ENCODE measurements at places on chromosomes 6 and 20.
A peak's percentile ranks its signal among the peaks of the same experiment; 100 is the strongest.

- DNase-seq: no peak
Observed at GRCh38 chr6:25749837-25750236, 4.7 kb upstream of the SLC17A4 start.

DNA sequence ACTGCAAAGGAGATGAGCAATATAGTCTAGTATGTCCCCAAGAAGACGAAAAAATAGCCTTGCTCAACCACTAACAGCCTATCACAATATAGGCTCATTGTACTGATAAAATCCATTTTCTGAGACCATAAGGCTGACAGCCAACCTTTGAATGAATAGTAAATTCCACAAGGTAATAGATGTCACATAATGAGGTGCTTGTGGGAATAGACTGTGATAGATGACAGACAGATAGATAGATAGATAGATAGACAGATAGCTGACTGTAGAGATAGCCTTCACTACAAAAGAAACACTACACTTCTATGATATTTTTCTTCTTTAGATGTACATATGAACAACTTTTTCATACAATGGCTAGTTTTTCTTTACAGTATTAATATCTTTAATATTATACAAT is 760.3 kb upstream of the NRSN1 start:
- DNase-seq: no peak

- DNase-seq: no peak
Observed at GRCh38 chr20:47501116-47501481, 588 bp upstream of the NCOA3 start.

DNA sequence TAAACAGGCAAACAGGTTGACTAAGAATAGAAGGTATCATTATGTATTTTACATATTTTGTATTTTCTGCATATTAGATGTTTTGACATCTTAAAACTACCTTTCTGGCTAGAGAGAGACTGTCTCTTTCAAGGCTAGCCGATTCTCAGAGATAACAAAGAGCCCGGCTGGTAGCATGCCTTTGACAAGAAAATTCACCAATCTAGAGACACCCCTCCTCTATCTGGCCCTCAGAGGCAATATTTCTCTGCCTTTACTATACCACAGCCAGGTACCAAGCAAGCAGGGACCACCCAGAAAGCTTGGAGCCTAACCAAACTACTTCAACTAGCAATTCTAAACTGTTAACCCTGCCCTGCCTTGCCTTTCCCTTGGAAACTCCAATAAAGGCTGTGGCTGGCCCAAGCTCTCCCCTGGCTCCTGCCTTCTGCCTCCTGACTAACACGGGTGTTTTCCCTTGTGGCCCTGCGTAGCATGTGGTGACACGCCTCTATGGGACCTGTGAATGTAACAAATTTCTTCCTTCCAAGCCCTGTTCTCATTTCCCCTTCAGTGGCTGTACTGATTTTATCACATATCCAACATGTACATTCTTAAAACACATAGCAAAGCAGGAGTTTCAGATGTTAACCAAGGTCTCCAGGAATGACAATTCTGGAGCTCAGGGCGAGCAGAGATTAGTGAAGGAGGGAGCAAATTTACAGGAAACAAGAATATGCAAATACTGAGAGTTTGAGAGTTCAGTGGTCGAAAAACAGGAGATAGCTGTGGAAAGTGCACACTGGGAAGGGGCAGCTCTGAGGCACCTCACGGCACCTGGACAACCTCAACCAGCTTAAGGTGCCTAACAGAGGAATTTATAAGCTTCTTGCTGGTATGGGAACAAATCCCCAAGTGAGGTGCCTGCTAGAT is 120.8 kb downstream of the BACH2 start:
- peak; percentile 33 for DNase-seq

GRCh38 chr20:52033313-52033712 is 158.3 kb downstream of the ZFP64 start:
- DNase-seq: no peak

DNA sequence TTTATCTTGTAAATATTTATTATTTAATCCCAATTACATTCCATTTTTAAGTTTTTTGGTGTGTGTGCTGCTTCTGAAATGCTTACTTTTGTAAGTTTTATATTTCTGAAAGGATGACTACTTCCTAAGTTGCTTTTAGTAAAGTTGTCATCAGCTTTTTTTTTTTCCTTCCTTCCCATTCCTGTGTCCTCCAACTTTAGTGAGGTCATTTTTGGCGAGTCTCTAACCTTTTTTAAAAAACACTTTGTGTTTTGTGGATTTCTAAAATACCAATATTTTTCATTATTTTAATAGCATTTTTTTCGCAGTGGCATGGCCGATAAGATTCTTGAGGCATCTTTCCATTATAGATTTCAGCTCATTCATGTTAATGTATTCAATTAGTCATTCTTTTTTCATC is 30.9 kb downstream of the FIG4 start:
- DNase-seq: no peak

DNA sequence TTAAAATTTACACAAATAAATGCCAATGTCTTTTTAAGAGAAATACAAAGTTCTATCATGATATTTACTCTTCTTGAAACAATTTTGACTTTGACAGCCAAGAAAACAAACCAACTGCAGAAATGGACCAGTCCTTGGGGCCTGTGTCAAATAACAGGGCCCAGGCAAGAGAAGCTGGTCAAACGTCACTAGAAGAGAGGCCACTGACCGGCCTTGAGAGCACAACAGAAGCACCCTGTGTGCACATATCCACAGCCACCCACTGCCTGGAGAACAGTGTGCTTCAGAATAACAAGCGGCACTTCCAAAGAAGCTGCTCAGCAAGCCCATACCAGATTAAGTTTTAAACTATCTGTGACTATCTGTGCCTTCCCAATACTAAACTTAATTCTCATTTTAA is 14.8 kb downstream of the APMAP start:
- DNase-seq: no peak

- no peak for DNase-seq
Observed at GRCh38 chr6:160767647-160768019, 65.6 kb downstream of the PLG start.

DNA sequence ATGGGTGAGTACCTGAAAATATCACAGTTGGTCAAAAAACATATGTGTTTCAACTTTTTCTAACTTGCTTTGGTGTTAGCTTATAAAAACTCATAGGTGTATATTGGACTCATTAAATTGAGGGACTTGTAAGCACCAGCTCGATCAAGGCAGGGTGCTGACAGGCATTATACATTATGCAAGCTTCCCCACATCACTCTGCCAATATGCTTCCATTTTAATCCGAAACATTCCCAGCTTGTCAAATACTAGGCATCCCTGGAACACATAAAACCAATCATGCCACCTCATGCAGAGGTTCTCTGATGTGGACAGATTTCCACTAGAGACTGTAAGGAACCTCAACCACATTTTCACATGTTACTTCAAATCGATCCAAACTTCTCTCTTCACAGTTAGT is 187.3 kb upstream of the NT5E start:
- DNase-seq: no peak

DNA sequence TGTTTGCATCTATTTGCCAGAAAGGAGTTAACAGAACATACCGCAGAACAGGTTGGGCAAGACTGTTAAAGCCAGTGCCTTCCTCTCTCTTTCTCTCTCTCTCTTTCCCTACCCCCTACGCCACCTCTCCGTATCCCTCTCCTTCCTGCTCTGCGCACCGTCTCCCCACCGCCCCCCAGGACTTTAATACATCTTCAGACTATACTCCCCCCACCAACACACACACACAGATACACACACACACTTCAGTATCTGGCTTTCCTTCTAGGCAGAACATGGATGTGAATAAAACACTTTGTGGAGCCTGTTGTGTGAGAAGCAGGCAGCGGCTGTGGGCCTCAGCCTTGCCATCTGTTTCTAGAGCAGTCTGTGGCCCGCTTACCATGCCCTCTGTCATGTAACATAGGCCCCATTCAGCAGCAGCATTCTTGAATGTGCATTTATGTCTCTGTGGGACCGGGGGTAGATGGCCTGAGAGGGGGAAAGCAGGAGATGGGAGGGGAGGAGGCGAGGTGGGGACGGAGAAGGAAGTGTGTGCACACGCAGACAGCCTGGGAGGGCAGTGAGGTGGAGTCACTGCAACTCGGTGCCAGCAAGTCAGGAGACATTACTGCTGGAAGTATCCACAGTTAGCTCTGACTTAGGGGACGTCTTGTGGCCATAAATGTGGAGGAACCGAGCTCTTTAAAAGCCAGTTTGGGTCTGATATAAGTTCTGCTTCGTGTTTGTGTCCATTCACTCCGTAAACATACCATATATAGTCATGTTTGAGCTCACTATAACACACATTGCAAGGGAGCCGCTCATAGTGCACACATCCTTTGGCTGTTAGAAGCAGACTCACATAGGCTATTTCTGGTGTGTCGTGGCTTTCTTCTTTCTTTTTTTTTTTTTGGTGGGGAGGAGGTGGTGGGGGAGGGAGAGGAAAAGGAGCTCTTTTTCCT is 38.4 kb downstream of the RREB1 start:
- DNase-seq: no peak

GRCh38 chr6:118815495-118815894 is 78.5 kb upstream of the ASF1A start:
- DNase-seq: no peak

- no peak for DNase-seq
Observed at GRCh38 chr20:34781220-34781619, 44.2 kb downstream of the NCOA6 start.

- no peak for DNase-seq
Observed at GRCh38 chr6:66866801-66867200, 1159.8 kb upstream of the EYS start.

GRCh38 chr6:5501837-5502236 is 240.5 kb downstream of the FARS2 start:
- DNase-seq: no peak

DNA sequence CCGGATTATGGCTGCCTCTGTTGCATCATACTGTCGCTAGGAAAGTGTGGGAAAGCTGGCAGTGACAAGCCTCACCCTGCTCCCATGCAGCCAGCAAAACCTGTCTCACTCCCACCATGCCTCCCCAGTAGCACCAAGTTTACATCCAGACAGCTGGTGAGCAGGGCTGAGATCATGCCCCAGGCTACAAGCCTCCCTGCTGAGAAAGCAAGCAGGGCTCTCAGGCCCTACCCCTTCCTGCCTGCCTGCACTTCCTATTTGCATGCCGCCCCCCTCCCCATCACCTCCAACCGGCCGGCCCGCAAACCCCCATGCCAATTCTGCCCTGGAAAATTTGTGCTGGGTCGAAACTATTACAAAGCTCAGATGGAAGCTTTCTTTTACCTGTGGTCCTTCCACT is 408.2 kb upstream of the FKBP1C start:
- no peak for DNase-seq

- DNase-seq: no peak
Observed at GRCh38 chr6:48860175-48860574, 602.9 kb downstream of the MMUT start.

DNA sequence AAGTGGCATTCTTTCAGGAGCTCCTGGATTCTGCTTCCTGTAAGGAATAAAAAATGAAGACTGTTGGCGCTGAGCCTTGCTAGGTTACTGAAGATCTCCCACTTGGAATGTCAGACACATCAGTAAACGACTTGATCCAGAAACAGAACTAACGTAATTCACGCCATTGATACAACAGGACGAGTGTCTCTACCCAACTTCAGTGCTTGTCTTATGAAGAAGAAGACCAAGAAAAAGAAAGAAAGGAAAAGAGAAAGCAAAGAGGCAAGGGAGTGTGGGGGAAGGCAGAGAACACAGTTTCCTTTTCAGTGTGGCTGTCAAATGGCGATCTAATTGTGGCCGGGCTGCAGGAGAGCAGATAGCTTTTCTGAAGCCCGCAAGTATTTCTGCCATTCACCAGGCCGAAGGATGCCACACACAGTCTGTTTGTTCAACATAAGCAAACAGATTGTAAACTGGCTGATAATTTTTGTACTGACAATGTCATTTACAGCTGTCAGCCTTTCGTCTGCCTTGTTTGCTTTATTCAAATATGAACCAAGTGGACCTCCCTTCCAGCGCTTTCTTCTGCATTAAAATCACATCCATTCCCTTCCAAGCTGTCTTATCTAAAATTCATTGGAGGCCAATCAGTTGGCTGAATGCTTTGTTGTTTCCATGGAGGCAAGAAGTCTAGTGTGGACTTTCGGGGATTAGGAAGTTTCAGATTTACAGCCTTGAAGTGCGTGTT is 180.6 kb downstream of the FOXA2 start:
- DNase-seq: no peak

All from CD4-positive, alpha-beta T cell treated with Interleukin-4 for 4 hours (primary cell).